ENCODE measurements at places on chromosomes 1 and 21.

DNA sequence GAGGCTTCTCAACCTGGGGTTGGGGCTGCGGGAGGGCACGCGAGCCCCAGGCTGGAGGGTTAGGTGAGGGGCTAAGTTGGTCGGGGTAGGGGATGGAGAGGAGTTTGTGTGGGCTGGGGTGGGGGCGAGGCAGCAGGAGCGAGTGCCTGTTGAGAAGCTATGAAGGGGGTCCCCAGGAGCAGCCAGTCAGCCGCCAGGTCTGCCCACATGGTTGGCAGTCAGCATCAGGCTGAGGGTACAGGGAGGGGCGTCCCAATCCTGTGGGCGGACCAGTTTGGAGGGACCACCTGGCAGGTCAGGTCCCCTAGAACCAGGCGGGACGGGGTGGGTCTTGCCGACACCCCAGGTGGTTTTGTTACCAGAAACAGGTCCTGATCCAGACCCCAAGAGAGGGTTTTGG lies 400 bp upstream of the TRIM17 start:
- DNase-seq = no peak

DNA sequence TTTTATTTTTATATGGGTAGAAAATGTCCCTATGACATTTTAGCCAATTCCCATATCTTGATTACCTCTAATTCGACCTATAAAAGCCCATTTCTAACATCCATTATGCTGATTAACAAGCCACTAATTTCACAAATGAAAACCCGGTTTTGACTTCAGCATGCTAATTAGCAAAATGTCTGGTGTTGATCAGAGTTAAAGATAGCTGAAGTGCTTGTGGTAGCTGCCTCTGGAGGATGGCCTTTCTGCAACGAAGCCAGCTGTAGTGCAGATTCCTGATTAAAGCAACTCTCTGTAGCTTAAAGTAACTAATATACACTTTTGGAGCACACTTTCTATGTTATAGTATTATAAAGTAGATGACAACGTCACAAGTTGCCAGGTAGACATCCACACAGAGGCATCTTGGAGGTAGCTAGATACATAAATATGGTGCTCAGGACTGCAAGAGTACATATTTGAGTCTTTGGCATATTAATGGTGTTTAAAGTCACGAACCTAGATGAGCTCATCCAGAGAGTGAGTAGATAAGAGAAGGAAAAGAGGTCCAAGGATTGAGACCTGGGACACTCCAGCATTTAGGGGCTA lies 239.5 kb downstream of the BRINP2 start:
- no peak for DNase-seq

DNA sequence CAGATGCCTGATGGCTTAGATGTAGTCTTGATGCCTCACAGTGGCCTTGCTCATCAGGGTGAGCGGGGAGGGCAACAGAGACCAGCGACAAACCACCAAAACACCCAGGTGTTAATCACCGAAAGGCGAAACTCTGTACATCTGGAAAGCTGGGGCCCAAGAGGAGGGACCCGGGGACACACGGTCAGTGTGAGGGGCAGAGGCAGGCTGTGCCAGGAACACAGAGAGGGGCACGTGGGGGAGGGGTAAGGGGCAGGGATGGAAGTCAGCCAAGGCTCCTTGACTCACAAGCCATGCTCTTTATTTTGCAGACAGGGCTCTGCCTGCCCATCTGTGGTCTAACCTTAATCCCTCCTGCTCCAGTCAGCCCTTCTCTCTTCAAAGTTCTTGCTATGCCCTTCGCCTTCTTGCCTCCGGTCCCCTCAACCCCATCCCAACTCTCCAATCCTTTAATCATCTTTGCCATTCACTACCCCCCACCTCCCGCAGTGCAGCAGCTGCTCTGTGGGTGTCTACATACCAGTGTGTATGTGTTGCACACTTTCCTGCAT lies 4.3 kb downstream of the MEF2D start:
- DNase-seq = no peak

- no peak for DNase-seq
Measured at GRCh38 chr1:214377485-214377884, 96.5 kb downstream of the SMYD2 start.

- no peak for DNase-seq
Measured at GRCh38 chr21:37374027-37374426, 7.5 kb downstream of the DYRK1A start.

Measured in activated naive CD4-positive, alpha-beta T cell treated with anti-CD3 and anti-CD28 coated beads, Interleukin-2, amount 50 U/mL, for 16 hours (primary cell).